ENCODE measurements at places on chromosomes 7 and 10. TPM values are rescaled to one million over a fixed set of nuclear protein-coding genes. Genes with fewer than 3 reads are reported as not detected.
A peak's percentile ranks its signal among the peaks of the same experiment; 100 is the strongest.

DNA sequence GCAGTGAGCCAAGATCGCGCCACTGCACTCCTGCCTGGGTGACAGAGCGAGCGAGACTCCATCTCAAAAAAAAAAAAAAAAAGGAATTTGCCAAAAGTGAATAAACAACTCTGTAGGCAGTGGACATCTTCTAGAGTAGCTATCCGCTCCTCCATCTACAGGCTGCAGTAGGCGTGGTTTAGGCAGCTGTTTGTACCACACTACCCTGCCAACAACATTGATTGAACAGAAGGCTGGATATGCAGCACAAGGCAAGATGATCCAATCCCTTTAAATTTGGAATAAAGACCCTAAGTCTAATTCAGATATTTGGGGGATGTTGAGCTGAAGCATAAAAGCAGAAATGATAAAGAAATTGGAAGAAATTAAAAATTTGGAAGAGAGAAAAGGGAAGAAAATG, 141.6 kb downstream of the TES start:
- no peak for DNase-seq

DNA sequence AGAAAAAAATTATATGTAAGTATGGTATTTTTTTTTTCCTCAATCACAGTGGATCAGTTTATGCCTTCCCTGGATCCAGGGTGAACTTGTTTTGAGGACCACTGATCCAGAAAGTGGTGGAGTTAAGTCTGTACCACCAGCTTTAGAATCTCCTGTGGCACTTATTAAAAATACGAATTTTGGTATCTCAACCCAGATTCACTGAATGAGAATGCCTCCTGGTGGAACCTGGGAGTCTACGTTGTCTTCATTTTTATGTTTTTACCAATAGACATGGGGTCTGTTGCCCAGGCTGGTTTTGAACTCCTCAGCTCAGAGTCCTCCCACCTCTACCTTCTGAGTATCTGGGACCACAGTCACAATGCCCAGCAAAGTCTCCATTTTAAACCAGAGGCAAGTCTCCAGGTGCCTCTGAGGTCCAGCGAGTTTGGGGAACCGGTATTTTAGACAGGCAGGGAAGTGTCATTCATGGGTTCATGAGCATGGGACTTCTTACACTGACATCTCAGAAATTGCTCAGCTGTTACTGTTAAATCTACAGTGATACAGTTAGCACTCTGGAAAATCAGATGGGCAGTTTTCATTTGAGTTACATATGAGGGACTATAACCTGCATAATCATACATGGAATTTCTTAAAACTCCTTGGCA, 200.9 kb downstream of the AUTS2 start:
- no peak for DNase-seq

DNA sequence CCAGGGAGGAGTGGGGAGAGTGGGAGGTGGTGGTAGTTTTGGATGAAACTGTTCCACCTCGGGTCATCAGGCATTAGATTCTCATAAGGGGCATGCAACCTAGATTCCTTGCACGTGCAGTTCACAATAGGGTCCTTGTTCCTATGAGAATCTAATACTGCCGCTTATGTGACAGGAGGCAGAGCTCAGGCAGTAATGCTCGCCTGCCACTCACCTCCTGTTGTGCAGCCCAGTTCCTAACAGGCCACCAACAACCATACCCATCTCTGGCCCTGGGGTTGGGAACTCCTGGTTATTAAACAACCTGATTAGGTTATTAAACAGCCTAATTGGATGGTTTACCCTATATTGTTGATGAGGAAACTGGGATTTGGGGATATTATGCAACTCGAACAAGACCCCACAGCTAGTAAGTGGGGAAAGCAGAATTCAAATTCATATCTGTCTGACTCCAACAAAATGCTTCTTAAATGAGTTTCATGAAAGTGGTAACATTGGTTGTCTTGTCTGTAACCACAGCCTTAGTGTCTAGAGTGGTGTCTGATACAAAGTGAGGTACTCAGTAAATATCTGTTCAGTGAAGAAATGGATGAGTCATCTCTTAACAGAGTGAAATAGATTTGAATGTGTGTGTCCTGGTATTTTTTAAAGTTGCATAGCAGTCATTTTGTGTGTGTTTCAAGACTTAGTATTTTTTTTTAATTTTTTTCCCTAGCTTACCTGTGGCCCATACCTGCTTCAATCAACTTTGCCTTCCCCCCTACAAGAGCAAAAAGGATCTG, 101.6 kb downstream of the HECTD2 start:
- DNase-seq: no peak

GRCh38 chr7:73613954-73614735, 10.2 kb downstream of the MLXIPL start:
- DNase-seq: no peak

GRCh38 chr7:139124084-139124914, 14.8 kb upstream of the ZC3HAV1 start:
- no peak for DNase-seq

DNA sequence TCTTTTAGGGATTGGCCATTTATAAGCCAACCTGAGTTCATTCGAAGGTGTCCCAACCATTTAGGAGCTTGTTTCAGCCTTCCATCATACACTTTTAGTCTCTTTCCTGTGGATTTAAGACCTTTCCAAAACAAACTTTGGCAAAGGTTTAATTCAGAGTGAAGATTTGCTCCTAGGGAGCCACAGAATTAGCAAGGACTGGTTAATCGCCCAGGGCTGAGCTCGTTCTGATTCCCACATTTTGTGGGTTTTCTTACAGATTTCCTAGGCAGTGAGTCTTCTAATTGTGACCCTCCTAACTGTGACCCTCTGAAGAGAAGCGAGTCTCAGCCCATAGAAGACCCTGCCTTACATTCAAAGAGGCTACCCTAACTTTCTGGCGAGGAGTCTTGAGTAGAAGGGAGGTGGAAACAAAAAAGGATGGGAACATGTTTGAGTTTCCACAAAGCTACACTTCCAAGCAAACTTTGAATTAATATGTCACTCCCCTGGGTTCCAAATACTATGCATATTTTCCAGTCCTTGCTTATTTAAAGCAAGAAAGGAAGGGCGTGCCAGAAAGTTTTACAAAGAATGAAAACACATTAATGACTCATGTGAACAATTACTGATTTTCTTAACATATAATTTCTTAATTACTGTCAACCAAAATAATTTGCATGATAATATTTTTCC, 118.3 kb downstream of the ARID5B start:
- DNase-seq: no peak

DNA sequence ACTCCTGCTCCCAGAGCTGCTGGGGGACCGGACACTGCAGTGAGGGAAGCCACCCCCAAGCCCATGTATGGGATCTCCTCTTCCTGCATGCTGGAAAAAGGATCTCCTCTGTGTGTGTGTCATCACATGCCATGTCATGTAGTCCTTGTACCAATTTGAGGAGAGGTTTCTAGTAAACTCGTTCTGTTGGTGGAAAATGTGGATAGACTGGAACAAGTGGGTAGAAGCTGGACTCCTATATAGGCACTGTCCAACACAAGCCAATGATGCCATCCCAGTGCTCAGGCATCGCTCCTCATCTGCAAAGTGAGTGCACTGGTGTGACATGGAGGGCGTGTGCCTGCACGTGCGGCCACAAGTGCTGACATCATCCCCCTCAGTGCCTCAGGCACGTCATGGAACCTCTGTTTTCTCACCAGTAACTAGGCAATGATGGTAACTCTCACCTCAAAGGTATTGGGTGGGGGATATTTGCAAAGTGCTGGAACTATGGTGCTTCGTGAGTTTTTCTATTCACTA, 19.3 kb downstream of the MYO1G start:
- DNase-seq: no peak

DNA sequence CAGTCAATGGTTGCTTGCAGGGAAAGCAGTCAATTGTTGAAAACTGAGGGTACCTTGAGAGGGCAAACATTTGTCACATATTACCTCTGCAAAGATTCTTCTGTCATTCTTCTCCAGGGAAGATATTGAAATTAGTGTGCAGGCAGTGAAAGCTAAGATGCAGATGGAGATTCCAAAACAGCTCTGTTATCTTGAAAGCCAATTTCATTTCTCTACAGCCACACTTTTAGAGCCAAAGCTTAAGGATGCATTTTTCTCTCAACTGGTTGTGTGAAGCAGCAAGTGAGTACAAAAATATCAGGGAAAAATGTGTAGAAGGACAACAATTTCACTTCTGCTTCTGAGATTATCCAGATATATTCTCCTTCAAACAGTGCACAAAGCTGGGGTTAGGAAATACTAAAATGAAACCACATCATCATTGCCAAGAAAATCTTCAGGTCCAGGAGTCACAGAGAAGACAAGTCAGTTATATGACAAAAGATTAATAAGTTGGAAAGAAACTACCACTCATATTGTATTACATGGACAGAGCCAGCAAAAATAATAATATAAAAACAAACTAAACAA, 16.3 kb downstream of the SGMS1 start:
- no peak for DNase-seq

DNA sequence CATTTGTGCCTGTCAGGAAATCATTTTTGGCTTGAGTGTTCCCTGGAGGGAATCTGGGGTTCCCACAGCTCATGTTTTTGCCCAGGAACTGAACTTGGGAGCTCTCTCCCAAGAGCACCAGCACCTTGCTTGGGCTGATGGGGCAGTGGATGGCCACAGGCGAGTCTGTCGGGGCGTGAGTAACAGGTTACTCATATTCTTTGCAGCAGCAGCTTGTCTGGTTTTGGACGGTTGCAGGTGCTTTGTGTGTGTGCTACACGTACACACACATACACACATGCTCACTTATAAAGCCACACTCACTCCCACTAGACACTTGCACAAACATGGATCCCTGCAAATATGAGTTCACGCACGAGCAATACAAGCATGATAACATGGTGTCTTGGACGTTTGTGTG, 2.9 kb upstream of the PALD1 start:
- DNase-seq: no peak

GRCh38 chr10:62479523-62479922, 105.4 kb downstream of the ZNF365 start:
- no peak for DNase-seq

- peak; percentile 75 for DNase-seq
Measured at GRCh38 chr10:128210215-128211063, 84.2 kb upstream of the MKI67 start.

DNA sequence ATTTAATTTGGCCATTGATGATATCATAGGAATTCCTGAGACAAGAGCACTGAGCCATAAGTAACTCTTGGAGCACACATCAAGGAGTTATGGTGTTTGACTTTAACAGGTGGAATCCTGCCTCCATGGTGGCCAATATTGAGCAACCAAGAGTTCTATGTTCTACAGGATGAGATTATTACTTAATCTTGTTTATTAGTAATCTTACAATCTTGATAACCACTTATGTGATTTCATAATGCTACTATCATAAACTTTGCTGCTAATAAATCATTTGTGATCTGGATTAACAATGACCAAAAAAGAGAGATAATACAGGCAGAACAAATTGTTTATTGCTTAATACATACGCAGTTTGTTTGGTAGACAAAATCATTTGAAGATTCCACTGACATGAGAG, 27.5 kb upstream of the PDK4 start:
- DNase-seq: no peak

DNA sequence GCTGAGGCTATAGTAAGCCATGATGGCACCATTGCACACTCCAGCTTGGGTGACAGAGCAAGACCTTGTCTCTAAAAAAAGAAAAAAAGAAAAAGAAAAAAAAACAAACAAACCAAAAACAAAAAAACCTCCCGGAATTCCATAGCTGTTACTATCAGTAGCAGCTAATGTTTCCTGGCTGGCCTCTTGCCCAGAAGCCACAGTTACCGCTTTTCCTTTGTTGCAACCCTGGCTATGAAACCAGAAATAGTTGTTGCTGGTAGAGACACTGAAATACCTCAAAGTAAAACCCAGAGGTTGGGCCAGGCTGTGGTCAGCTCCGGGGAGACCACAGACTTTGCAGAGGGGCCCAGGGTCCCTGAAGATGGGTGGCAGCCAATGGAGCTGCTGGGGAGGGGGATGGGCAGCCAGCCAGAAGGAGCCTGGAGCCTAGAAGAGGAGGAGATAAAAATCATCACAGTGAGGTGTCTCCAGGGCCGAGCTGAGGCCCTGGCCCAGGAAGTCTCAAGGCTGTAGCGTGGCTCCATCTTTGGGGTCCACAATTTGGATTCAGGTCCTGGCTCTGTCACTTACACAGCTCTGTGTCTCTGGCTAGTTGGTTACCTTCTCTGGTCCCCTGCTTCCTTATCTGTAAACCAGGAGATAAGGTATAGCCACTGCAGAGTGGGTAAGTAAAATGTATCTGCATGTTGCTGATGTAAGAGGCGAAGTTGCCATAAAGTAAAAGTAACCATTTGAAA, 3.4 kb upstream of the CHST12 start:
- DNase-seq: peak; percentile 88

GRCh38 chr10:8912108-8912507, 857.6 kb downstream of the GATA3 start:
- no peak for DNase-seq

Gene ZSWIM8
- total RNA-seq: 99.1 TPM

Gene PVRIG
- 1.2 TPM for total RNA-seq

Gene ASIC3
- 4.7 TPM for total RNA-seq

Gene CCDC172
- total RNA-seq: not detected

Gene TIMM23
- total RNA-seq: 30.8 TPM

Gene PRKAR2B
- 17.8 TPM for total RNA-seq

Gene GSTO2
- total RNA-seq: 2.1 TPM

Gene NKX2-3
- total RNA-seq: not detected

Gene PFKFB3
- total RNA-seq: 87.7 TPM

Gene CYP26A1
- not detected for total RNA-seq
